Astrocyte (in vitro differentiated cells and primary cell): ENCODE measurements at places on chromosomes 2 and 18. TPM values are rescaled to one million over a fixed set of nuclear protein-coding genes. Genes with fewer than 3 reads are reported as not detected.

The CDK15 gene
- 6.6 and 9.3 TPM in 2 replicates for total RNA-seq

DNA sequence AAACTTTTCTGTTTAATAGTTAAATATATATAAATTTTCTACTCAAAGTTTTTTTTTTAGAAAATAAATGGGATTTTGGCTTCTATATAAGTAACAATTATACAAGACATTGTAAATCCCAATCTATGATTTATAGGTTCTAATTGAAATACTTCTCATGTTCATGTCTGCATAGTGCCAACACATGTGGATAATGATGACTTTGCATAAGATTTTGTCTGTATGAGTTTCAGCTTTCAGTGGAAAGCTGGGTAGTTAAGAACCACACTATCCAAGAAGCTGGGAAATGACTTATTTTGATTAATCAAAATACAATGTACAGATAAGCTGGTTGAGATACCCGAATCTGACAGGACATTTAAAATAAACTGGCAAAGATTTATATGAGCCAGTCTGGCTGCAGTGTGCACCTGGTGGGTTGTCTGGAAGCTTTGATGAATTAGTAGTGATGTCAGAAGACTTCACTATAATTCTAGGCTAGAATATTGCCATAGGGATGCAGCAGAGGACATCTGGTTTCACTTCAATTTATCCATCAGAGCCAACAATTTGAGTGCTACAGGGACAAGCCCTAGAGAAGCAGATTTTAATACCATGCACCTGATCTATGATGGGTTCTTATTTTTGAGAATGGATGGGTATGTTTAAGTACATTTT, 45.4 kb downstream of the EML6 start:
- DNase-seq, result peak; percentile 18

GRCh38 chr2:232523682-232524597, 2.0 kb upstream of the CHRND start:
- peak; percentile 6 for DNase-seq

DNA sequence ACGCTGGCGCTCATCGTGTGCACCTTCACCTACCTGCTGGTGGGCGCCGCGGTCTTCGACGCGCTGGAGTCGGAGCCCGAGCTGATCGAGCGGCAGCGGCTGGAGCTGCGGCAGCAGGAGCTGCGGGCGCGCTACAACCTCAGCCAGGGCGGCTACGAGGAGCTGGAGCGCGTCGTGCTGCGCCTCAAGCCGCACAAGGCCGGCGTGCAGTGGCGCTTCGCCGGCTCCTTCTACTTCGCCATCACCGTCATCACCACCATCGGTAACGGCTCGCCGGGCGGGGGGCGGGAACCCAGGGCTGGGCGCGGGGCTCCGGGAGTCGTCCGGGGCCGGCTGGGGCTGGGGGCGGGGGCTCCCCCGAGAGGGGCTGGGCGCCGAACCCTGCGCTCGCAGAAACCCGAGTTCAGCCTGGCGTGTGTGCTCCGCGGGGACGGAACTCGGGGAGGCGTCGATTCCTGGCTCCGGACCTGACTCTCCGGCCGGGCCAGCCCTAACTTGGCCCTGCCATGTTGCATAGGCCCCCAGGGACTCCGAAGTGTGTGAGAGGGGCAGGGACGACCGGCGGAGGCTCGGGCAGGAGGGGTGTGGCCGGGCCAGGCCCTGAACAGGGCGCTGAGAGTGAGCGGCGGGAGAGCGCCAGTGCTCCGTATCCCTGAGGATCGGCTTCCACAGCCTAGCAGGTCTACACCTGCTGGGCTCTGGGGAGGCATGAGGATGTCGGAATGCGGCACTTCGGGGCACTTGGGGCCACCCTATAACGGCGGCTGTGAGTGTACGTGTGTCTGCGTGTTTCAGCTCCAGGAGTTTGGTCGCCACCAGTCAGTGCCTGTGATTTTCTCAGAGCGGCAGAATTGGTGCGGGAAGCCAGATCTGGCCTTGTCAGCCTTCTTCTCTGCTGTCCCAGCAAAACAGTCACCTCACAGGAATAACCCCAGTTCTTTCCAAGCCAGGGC, 651 bp downstream of the KCNK3 start:
- peak; percentile 50 for DNase-seq

DNA sequence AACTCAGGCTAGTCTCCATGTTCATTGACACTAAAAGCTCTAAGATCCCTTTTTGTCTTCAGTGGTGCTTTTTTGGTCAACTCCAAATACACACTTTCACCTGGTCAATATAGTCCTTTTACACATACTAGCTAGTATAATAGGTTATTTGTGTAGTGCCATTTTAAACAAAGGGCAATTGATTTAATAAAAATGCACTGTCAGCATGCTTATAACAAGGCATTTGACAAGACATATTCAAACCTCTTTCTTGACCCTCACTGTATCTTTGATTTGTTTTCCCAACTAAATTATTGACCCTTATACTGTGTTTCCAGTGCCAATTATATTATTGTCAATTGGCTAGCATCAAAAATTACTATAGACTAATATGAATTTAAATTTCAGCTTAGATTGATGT, 1117.6 kb upstream of the DDX18 start:
- DNase-seq, result no peak
